ENCODE measurements at places on chromosomes 7 and 10.

- no peak for DNase-seq
Measured at GRCh38 chr10:4849042-4849402, 23.0 kb downstream of the AKR1E2 start.

DNA sequence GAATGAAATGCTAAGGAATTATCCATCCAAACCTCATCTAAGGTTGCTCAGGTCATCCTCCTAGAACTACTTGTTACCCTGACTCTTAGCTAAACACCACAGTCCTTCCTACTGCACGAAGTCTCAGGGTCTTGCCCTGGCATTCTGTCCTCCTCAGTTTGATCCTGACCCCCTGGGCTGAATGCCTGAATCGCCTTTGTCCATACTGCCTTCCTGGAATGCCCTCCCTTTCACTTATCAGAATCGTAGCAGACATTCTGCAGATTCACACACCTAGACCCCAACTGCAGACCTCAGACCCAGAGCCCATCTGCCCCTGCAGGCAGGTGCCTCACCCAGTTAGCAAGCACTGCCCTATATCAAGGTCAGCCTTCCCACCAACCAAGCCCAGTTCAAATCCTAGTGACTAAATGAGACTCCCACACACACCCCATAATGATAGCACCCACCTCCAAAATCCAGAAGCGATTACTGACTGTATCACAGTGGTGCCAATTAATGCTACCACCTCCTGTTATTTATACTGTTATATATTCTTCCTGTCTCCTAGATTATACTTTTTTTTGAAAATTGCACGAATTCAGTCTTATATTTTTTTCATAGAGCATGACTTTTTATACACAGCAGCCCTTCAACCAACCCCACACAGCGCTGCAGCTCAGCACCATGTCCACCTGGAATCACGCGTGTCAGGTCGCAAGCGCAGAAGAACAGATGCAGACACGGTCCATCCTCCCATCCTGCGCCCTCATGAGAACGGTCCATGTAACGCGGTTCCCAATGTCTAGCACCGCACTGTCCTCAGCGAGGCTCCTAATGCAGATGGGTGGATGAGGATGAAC is 3.7 kb downstream of the PARD3 start:
- DNase-seq = no peak

- no peak for DNase-seq
Measured at GRCh38 chr7:112869111-112869774, 79.0 kb upstream of the TMEM168 start.

GRCh38 chr10:28986117-28986792 is 302.6 kb upstream of the LYZL1 start:
- no peak for DNase-seq

DNA sequence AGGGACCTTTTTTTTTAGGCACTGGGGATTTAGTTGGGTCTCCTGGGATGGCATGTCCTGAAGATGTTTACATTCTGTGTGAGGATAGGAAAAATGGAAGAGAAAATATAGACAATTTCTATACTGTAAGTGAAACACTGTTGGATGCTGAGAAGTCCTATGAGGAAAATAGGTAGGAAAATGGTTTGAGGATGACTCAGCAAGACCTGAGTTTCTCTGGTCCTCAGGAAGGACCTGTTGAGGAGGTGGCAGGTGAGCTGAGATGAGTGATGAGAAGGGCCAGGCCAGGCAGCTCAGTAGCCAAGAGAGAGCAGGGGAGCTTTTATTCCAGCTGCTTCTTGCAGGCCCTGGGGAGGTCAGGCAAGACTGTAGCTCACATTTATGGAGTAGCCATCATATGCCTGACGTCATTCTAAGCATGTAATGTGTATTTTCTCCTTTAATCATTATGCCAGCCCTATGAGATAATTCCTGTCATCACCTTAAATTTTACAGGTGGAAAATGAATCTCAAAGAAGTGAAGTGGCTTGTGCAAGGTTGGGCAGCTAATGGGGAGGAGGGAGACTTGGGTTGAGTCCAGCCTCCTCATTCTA is 19.1 kb upstream of the LRRC18 start:
- DNase-seq = no peak

DNA sequence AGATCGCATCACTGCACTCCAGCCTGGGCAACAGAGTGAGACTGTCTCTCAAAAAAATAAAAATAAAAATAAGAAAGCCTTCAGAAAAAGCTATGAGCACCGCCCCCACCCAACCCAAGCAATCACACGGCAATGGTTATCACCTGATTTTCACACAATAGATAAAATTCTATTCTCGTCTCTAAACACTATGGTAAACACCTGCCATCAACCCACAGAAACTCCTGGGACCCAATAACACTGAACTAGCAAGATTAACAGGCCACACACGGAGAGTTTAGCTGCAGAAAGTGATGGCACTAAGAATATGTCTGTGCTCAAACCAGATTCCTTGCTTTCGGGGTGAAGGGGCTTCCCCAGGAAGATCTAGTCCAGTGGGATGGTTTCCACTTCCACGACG is 173.8 kb downstream of the DIP2C start:
- DNase-seq = no peak

DNA sequence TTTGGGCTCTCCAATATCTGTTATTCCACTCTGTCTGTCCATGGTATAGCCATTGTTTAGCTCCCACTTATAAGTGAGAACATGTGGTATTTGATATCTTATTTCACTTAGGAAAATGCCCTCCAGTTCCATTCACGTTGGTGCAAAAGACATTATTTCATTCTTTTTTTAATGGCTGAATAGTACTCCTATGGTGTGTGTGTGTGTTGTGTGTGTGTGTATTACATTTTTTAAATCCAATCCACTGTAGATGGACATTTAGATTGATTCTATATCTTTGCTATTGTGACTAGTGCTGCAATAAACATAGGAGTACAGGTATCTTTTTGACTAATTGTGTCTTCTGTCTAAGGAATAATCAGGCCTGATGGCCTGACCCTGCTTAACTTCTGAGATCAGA is 7.4 kb upstream of the CPED1 start:
- DNase-seq = no peak

DNA sequence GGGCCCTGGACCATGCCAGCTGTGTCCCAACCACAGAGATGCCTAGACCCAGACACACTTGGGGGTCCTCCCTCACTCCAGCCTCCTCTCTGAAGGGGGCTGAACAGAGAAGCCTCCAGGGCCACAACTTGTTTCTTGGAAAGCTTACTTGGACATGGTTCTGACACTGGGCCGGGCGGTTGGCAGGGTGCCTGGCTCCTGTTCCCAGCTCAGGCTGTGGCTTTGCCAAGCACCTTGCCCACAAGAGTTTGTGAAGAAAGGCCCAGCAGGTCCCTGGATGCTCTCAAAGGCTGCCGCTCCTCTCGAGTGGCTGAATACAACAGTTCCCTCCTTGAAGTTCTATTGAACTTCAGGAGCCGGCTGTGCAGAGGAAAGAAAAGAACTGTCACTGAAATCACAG is 181.6 kb downstream of the PTPN20 start:
- no peak for DNase-seq

DNA sequence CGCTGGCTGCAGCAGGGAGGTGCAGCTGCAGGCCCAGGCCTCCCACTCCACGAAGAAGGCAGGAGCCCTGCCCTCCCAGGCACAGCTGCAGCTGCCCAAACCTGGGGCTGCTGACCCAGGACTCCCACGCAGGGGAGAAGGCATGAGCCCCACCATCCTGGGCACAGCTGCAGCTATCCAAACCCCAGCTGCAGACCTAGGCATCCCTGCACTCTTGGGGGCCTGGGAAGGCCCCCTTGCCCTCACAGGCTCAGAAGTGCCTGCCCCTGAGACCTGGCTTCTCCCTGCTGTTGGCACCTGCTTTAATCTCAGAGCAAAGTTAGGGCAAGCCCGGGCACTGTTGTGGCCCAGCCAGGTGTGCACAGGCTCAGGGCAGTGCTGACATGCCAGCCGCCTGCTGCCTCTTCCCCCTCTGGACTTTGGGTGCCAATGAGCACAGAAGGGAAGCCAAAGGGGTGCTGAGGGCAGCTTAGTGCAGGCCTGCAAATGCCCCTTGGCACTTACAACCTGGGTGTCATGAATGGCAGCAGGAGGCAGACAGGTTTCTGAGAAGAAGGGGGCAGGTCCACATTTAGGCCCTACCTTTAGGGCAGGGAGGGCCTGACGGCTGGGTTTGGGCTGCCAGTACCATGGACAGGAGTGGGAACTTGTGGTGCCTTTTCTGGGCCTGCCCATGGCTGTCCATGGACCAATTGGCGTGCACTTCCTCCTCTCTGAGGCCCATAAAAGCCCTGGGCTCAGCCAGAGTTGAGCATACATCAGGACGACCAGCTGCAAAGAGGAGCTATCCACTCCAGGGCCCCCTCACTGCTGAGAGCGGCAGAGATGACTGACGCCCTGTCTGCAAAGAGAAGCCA is 31.1 kb downstream of the CRTAC1 start:
- no peak for DNase-seq

- DNase-seq = no peak
Measured at GRCh38 chr10:7553531-7553930, 113.2 kb downstream of the ITIH5 start.

DNA sequence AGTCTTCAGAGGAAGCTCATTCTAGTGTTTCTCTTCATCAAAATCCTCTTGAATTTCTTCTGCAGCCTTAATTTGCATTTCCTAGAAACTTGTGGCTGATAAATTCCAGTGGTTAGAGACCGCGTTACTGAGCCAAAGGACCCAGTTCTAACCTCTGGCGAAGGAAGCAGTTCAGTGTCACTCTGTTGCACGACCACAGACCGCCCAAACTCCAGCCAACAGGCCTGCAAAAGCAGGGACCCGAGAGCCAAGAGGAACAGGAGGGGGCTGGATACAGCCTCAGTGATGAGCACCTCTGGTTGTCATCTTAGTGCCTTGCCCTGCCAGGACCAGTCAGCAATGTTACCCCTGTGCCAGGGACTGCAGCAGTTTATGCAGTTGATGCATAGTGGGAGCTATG is 70.0 kb downstream of the AFAP1L2 start:
- DNase-seq = no peak

DNA sequence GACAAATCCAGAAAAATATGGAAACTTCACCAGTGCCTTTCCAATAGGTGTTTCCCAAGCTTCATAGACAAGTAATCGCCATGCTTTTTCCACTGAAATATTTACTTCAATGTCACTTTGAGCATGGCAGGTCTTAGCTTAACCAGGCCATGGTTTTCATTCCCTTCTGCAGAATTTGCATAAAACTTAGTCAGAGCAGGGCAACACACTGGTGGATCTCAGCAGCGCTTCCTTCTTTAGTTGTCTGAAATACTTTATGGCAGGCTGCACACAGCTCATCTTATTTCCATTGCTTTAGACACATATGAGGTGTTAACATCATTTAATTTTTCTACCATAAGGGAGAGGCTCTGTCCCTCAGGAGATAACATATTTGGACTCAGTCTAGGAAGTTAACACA is 102.9 kb upstream of the AHR start:
- no peak for DNase-seq

DNA sequence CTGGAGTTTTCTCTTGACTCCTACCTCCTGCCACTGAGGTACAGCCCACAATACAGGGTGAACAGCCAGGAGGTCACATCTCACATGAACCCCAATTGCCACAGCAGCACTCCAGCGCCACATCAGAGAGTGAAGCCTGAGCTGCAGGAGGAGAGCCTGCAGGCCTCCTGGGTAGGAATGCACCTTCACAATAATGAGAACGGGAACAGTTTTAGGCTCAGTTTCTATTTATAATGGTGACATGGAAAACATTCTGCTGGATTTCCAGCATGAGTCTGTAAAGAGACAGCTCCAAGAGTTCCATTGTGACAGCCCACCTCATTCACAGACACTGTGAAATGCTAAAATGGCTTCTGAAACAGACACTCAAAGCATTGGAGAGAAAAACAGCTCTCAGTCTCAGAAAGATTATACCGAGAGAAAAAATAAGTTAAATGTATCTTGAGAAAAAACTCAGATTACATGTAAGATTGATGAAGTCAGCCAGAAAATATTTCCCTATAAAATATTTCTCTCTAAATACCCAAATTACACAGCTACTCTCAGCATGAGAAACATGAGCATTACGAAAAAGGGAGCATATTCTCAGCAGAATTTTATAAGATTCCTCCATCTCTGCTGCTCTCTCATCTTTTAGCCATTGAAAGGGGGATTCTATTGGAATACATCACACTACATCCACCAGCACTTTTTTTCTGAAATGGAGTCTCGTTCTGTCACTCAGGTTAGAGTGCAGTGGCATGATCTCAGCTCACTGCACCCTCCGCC is 11.3 kb downstream of the ZNF680 start:
- DNase-seq = no peak

DNA sequence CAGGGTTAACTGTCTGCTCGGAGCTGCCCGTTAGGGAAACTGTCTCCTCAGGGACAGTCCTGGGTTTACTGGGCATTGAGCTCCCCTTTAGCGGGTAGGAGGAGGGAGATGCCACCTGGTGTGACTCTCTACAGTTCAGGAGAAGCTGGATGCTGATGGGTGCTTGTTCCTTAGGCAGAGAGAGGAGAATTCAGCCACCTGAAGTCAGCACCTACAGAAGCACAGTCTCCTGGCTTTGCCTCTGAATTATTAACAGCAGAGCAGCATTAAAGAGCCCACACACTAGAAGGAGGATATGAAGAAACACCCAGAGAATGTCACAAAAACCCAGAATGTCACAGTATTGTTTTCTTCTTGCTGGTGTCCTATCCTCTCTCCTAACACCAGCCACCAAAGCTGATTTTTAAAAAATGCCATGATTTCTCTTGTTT is 696 bp downstream of the GIMAP4 start:
- no peak for DNase-seq

- peak; percentile 15 for DNase-seq
Measured at GRCh38 chr7:20217193-20217948, at the start of gene MACC1. Gene MACC1, minus strand, starts transcription at chr7:20217384. Its CDS starts 55,522 bp downstream, at chr7:20161862.

DNA sequence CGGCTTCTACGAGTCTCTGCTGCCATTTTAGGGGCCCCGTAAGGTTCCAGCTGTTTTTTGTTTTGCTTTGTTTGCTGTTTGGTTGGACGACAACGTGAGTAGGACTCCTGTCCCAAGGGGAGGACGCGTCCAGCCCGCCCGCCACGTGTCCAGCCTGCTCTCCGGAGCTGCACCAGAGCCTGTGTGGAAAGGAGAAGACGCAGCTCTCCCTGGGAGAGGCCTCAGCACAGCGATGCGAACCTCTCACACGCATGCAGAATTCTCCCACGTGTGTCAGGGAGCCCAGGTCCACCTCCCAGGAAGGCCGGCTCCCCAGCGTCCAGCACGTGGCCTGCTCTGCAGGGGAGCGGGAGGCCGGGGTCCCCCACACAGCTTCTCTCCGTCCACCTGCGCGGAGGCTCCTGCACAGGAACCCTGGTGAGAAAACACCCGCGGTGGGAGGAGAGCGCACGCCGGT is 36.4 kb upstream of the DNAJB6 start:
- no peak for DNase-seq

- no peak for DNase-seq
Measured at GRCh38 chr7:146993764-146994163, 877.2 kb downstream of the CNTNAP2 start.
